ENCODE measurements at places on chromosomes 1 and 21.

- no peak for DNase-seq
These were observed 277.2 kb downstream of the KCTD3 start for GRCh38 chr1:215844266-215844665.

- DNase-seq, result no peak
These were observed 234.9 kb downstream of the RHOU start for GRCh38 chr1:228969953-228970800.

DNA sequence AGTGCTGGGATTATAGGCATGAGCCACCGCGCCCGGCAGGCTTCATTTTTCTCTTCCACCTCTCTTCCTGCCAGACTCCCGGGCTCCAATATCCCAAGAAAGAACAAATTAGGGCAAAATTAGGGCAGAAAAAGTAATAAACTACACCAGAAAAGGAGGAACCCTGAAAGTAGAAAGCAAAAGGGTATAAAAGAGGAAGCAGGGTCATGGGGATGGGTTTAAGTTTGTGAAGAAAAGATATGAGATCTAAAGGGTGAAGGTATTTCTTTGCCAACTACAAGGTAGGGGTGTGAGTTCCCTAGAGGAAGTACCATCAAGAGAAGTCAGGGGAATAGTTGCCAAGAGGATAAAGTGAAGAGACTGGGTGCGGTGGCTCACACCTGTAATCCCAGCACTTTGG, 9.9 kb downstream of the PTPN22 start:
- DNase-seq, result no peak

- DNase-seq, result no peak
These were observed 338.2 kb upstream of the VAMP3 start for GRCh38 chr1:7432900-7433380.

DNA sequence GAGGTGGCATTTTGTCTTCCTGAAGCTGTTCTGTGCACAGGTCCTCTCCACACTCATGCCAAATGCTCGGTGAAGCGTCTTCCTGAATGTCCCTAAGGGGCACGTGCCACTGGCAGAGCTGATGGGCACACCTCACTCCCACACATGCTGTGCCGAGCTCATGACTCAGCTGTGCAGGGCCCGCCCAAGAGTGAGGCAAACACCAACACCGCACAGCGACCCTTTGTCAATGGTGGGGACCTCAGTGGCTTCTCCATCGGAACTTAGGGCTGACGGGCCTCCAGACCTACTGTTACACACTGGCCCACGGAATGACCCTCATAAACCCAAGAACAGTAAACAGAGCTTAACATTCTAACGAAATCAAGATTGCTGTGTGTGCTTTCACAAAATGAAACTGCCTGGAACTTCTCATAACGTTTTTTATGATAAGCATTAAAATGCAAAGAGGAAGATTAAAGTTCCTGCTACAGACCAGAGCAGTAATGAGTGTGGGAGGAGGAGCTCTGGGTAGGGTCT, 89.3 kb downstream of the SIM2 start:
- no peak for DNase-seq

DNA sequence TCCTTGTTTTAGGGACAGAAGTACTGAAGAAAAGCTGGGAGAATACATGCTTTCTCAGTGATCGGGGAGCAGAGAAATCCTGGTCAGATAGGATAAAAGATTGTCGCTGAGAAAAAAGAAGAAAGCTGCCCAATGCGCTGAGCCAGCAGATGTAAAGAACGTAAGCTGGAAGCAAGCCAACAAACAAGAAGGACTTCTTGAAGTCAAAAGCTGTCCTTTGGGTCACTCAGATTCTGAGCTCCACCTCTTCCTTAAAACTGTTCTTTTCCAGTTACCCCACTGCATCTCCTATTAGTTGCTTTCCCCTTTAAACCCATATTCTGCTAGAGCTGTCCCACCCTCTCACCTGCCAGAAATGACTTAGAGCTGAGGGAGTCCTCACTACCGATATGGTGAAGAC, 64.8 kb downstream of the GPR137B start:
- DNase-seq, result no peak

DNA sequence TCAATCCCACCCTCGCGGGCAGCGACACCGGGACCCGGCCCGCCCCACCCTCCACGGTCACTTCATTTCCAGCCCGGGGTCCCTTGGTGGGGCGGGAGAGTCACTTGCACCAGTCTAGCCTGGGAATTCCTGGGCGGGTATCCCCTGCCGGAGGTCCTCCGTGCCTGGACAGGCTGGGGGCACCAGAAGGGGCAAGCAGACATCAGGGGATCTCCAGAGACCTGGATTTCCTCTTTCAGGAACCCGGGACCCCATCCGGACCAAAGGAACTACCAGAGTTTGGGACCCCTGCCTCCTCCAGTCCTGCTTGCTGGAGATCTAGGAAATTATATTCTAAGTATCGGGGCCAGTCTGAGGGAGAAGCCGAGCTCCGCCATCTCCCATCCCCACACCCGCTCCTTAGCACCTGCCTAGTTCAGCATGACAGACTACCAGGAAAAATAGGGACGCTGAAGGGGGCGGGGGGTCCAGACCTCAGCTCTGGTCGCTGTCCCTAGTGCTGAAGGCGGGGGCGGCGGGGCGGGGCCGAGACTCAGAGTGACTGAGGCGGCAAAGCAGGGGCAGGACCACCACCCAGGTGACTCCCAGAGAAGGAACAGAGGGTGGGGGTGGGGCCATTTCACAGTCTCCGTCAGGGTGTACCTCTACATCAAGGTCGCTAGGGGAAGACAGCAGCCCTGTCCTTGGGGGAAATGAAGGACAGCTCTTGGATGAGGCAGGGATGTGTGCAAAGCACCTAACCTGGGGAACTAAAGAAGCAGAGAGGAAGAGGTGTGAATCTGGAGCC, 832 bp downstream of the HCN3 start:
- DNase-seq, result peak; percentile 81

DNA sequence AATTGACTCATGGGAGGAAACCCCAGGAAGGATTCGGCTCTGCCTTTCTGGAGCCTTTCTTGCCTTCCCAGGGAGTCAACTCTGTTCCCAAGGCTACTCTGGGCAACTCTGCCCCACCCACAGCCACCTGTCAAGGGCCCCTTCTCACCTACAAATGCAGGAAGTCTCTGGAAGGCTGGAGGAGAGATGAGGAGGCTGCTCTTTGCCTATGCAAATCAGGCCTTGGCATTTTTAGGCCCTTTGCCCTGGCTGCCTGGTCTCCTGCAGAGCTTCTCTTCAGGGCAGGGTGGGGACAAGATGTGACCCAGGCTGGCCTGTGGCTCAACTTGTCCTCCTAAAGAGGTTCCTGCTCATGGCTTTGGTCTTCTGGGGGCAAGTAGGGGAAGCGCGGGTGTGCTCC, 5.4 kb downstream of the SLC6A9 start:
- no peak for DNase-seq

- no peak for DNase-seq
These were observed 146.2 kb upstream of the NFIA start for GRCh38 chr1:60936163-60936562.

DNA sequence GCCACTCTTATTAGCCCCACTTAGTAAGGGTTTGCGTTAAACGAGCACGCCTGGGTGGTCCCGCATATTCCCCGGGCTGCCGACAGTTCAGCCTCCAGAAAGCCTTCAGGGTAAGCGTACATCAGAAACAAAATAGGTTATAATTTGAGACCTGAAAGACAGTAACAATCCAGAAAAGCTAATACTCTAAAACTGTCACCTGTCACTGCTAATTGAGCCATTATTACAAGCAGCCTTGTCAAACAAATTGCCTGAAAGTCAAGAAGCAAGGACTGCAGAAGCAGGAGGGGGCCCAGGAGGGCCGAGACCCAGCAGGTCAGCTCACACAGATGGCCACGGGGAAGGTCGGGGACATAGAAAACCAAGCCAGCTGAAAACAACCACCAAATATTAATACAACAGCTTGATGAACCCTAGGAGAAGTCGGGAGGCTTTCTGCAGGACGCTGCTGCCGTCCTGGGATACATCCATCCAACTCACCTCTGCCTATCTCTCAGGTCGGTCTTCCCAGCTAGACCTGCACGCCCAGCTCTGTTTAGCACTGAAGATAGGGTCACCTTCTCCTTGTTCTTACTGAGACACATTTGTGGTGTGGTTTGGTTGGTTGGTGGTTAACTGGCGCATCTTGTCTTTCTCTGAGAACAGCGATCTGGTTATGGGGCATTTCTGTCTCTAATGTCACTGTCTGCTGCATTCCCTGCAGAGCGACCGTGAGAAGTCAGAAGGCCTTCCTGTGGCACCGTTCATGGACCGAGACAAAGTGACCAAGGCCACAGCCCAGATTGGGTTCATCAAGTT, 110.8 kb downstream of the WDR4 start:
- no peak for DNase-seq

GRCh38 chr1:245095903-245096302, 58.9 kb upstream of the KIF26B start:
- no peak for DNase-seq

DNA sequence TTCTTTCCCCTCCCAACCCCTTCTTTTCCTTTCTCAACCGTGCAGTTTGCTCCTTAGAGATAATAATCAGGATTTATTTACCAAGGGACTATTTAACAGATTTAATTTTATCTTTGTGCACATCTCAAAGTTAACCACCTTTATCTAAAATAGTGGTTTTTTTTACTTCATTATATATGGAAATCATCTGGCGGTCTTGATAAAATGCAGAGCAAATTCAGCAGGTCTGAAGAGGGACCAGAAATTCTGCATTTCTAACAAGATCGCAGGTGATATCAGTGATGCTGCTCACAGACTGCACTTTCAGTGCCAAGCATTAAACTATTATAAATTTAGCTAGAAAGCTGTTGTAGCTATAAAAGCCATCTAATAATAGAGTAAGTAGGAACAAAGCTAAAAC, 83.4 kb upstream of the NEGR1 start:
- DNase-seq, result no peak

DNA sequence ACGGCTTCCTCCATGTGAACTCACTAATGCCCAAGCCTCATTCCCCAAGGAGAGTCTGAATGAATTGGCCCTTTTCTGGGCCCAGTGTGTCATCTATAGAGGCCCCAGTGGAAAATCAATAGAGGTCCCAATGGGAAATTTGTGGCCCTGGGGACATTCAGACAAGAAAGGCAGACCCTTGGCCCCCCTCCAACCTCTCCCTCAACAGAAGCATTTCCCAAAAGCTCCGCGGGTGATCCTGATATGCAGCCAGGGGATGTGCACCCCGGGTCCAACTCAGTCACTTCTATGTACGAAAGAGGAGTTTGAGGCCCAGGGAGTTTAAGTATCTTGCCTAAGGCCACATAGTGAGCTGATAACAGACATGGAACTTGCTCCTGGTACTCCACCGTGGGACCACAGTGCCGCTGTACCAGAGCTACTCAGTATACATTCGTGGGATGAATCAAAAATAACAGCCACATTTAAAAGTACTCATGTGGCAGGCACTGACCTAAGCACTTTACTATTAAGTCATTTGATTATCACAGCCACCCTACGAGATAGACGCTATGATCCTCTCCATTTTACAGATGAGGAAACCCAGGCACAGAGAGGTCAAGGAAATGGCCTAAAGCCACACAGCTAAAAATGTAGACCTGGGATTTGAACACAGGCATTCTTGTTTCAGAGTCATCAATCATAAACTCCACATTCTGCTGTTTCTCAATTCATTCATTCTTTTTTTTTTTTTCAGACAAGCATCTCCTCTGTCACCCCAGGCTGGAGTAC, 8.5 kb downstream of the EPHA2 start:
- no peak for DNase-seq

GRCh38 chr1:150406483-150406882, 42.5 kb downstream of the RPRD2 start:
- DNase-seq, result no peak

DNA sequence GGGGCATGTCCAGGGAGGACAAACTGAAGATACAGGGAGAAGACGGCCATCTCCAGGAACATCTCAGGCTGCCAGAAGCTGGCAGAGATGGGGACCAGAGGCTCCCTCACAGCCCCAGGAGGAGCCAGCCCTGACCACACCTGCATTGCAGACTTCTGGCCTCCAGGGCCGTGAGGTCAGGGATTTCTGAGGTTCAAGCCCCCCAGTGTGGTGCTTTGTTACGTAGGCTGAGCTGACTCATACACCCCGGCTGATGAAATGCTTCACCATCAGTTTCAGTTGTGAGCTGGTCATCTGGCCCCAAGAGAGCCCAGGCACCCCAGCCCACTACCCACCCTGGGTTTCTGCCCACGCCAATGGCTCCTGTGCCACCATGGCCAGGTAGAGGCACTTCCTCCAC, 106.4 kb downstream of the SIK1 start:
- DNase-seq, result no peak

DNA sequence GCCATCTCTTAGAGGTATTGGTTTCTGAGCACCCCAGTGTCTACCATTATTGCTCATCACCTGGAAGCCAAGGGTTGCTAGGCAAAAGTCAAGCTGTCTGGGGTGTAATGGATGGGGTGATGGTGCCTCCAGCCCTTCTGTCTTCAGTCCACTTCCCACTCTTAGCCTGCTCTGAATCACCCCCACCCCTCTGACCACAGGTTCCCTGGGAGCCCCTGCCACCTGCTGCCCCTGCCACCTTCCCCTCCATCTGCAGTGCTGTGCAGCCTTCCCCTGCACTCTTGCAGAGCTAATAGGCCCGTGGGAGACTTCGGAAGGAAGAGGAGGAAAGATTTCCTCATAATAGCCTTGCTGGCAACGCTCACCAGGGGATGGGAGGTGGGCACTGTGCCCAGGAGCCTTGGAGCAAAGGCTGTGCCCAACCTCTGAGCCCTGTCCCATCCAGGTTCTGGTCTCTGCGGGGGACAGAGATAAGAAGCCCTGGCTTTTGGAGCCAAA, 35.5 kb downstream of the CAPN2 start:
- no peak for DNase-seq

- no peak for DNase-seq
These were observed 327.9 kb downstream of the VAV3 start for GRCh38 chr1:107637101-107637500.

- no peak for DNase-seq
These were observed 40.9 kb downstream of the PTAFR start for GRCh38 chr1:28135371-28136168.

GRCh38 chr21:44927587-44928461, 7.1 kb upstream of the ITGB2 start:
- peak; percentile 88 for DNase-seq

GRCh38 chr1:81671038-81671437, 129.7 kb upstream of the ADGRL2 start:
- DNase-seq, result no peak

- peak; percentile 52 for DNase-seq
These were observed at the start of gene MIA3 for GRCh38 chr1:222618001-222618879. MIA3 (plus strand) TSS chr1:222618097; CDS start chr1:222618111, 14 bp downstream.

DNA sequence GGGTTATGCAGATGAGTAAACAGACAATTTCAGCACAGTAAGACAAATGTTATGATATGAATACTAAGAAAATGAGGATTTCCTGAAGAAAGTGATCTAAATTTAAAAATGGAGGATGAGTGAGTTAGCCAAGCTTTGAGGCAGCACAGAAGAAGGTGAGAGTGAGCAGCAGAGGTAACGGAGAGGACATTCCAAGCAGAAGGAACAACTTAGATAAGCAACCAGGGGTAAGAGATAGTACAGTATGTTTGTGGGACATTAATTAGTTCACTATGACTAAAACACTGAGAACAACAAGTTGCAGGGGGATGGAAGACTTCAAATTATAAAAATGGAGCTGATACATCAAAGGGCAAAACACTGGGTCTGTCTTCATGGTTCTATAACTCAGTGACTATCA, 22.8 kb downstream of the PRPF38A start:
- DNase-seq, result no peak

GRCh38 chr1:198876371-198876871, 237.6 kb downstream of the PTPRC start:
- no peak for DNase-seq

GRCh38 chr1:174892016-174892415, 107.7 kb upstream of the CACYBP start:
- no peak for DNase-seq

All from CD4-positive, alpha-beta T cell treated with Interleukin-17A for 1 hour (primary cell).